Activated T-helper 1 cell treated with anti-CD3 and anti-CD28 coated beads, Interleukin-12 subunit alpha, Interleukin-12 subunit beta, Interleukin-2, Interleukin-4 antibody, amounts not matched to agents 30 ng/mL and 10 ng/mL and 1 ng/mL, durations not matched to agents 14 hours and 24 hours and 36 hours (primary cell): ENCODE measurements at places on chromosomes 2 and 18. TPM values are rescaled to one million over a fixed set of nuclear protein-coding genes. Genes with fewer than 3 reads are reported as not detected.

The UGT1A5 gene
- not detected in 2 replicates for total RNA-seq

GRCh38 chr2:200320991-200321390, 14.5 kb downstream of the SPATS2L start:
- H3K4me1 ChIP-seq, result peaks cover 24% of the 10 kb centered on the region
- no peak overlapping the region for H3K27ac ChIP-seq
- H3K27me3 ChIP-seq, result peaks cover 2% of the 10 kb centered on the region
- H3K36me3 ChIP-seq, result no peaks in the 10 kb centered on the region
- no peak for DNase-seq

The GLB1L gene
- total RNA-seq, result 4.6 and 4.9 TPM in 2 replicates

The NEU2 gene
- total RNA-seq, result not detected in 2 replicates

The CNGA3 gene
- total RNA-seq, result not detected in 2 replicates
